Foreskin fibroblast (primary cell): ENCODE measurements at places on chromosomes 12 and 14.

GRCh38 chr12:22322091-22322490 lies 12.4 kb downstream of the ST8SIA1 start:
- no peak for DNase-seq

- no peak for DNase-seq
Measured at GRCh38 chr14:68082698-68083291, 263.2 kb downstream of the RAD51B start.

DNA sequence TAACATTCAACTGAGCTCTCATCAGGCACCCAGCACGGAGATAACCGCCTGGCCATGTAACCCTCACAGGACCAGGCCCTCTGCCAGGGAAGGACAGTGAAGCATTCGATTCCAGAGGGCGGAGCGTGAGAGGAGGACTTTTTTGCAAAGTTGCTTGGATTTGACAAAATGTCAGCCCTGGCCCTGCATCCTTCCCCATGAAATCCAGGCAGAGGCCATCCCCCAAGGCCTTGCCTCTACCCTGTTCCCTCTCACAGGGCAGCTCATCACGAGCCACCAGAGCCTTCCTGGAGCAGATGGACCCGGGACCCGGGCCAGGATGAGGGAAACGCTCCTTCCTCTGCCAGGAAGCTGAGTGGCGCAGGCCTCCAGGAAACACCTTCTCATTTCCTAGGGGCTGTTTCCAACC lies 17.0 kb downstream of the CAMKK2 start:
- DNase-seq: peak; percentile 15

DNA sequence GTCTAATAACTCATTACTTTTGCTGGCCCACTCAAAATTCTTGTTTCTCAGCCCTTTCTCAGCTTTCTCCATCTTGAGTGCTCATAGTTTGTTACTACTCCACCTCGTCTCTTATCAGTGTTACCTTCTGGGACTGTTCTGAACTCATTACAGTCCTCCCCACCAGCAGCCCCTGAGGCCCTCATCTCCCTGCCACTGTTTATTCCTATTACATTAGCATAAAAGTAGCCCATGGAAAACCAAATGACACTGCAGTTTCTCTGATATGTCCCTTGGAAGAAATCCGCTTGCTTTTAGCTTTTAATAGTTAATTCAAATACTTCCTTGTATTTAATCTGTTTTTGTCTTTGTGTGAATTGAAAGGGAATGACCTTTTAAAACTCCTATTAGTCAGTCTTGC lies 7.6 kb downstream of the AKAP6 start:
- DNase-seq: no peak

- DNase-seq: no peak
Measured at GRCh38 chr12:2344885-2345284, 292.1 kb downstream of the CACNA1C start.

GRCh38 chr14:81371802-81372201 lies 28.3 kb downstream of the STON2 start:
- DNase-seq: no peak

GRCh38 chr14:77541905-77542304 lies 43.3 kb upstream of the ISM2 start:
- no peak for DNase-seq

- peak; percentile 65 for DNase-seq
Measured at GRCh38 chr12:54749191-54749818, 101.1 kb upstream of the DCD start.
